ENCODE measurements at places on chromosomes 3 and 15.

- DNase-seq, result no peak
Observed at GRCh38 chr3:171380711-171381425, 79.3 kb downstream of the TNIK start.

DNA sequence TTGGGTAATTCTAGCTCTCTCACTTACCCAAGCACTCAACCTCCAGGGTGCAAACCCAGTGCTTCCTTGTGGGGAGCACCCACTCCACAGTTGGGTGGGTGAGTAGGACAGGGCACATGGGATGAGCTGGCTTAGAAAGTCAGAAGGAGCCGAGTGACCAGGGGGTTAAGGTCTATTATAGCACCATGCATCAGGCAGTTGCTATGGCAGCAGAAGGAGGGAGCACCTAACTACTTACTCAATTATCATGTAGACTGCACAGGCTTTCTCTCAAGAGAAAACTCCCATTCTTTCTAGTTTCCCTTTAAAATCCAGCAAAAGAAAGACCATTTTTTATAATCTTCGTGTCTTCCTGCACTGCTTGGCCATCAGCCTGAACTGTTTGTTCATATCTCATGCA is 163.0 kb downstream of the OCA2 start:
- DNase-seq, result no peak

DNA sequence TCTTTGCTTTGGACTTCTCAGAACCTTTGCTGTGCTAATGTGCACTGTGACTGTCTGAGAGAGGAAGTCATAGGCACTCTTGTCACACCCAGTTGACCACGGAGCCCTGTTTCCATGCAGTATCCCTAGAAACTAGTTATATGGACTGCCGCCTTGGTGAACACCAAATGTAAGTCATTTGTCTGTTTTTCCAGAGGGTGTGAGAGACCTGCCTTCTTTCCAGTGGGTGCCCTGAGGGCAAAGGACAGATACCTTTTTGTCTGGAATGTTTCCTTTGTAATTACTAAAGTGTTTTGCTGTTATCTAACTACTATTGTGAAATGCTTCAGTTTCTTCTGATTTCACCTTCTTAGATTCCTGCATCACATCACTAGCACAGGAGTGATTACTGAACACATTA is 91.8 kb downstream of the LARS2 start:
- DNase-seq, result no peak

- no peak for DNase-seq
Observed at GRCh38 chr15:74631408-74631807, 15.8 kb downstream of the CLK3 start.

DNA sequence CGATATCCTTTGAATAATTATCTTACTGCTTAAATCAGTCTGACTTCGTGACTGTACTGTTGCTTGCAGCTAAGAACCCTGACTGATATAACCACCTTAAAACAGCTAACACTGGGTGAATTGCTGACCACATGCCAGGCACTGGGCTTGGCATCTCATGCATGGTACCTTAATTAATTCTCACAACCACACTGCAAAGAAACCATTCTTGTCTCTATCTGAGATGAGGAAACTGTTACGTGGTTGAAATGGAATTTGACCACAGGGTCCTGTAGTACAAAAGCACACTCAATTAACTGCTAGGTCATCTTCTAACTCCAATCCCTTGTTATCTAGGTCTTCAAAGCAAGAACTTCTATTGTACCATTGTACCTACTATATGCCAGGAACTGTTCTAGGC is 92.7 kb upstream of the PRICKLE2 start:
- DNase-seq, result no peak

DNA sequence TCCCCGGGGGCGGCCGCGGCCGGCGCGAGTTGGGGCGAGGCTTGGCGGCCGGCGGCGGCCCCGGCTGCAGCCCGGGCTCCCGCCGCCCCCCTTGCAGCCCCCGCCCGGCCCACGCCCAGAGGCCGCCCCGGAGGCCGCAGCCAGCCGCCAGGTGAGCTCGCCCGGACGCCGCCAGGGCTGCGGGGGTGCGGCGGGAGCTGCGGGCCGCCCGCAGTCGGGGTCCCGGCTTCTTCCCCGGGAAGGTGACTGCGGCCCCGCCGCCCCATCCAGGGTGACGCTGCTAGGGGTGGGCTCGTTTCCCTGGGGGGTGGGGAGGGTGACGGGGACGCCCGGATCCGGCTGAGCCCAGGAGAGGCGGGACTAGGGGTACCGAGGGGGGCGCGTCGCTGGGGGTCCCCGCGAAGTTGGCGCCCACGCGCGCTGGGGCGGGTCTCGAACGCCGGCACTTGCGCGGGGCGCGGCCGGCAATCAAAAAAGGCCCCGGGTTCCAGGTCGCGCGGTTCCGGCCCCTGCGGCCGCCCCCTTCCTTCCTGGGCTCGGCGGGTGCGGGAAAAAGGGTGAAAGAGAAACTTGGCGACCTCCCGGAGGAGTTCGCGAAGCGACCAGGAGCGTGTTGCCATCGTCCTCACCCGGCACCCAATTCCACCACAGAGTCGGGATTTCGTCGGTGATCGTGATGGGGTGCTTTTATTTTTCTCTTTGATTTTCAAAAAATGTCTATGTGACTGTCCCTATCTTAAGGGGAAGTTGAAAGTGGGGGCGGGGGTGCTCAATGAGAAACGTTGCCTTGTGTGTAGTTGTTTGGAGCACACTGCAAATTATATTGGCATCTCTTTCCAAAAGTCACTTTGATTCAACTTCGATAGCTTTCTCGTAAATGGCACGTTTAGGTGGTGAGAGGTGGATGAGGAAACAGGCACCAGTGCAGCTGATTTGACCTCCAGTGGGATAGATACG is 619 bp downstream of the ATXN7 start:
- DNase-seq, result peak; percentile 59

GRCh38 chr15:74505837-74506514 is 35.0 kb upstream of the ARID3B start:
- DNase-seq, result no peak

GRCh38 chr3:160018959-160019358 is 30.3 kb downstream of the IL12A start:
- DNase-seq, result no peak

- no peak for DNase-seq
Observed at GRCh38 chr3:114874522-114874971, 272.5 kb downstream of the ZBTB20 start.

DNA sequence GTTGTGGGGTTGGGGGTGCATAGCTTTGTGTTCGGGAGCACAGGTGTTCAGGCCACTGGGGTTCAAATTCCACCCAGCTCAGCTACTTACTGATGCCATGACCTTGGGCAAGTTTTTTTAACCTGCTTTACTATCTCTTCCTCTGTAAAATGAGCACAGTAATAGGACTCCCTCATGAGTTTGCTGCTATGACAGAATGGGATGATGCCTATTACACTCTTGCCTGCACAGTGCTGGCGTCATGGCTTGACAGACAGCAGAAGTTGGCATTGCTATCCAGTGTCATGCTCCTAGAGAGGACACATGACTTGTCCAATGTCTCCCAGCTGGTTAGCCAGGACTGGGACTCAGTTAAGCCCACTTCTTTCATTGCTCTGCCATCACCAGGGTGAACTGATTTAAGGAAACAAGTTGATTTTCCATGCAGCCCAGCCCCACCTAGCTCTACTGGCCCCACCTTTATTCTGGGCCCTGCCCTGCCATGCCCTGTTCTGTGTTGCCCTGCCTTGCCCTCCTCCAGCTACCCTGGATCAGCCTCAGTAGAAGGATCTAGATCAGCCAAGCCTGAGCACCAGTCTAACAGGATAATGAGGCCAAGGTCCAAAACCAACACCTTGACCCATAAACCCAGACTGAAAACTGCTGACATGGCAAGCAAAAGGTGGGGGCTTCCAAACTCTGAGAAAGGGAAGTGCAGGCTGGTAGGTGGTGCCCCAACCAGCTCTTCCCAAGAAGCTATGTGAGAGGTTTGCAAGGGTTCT is 155.8 kb upstream of the ATP11B start:
- DNase-seq, result no peak

- DNase-seq, result no peak
Observed at GRCh38 chr3:80785475-80785874, 976.0 kb downstream of the GBE1 start.

GRCh38 chr3:56157693-56158362 is 310.4 kb downstream of the ERC2 start:
- no peak for DNase-seq

- DNase-seq, result no peak
Observed at GRCh38 chr3:132555306-132556035, 41.6 kb upstream of the ACKR4 start.

GRCh38 chr15:86183596-86184491 is 104.2 kb downstream of the AGBL1 start:
- DNase-seq, result peak; percentile 67

GRCh38 chr3:109702976-109703375 is 365.6 kb upstream of the DPPA4 start:
- DNase-seq, result no peak

DNA sequence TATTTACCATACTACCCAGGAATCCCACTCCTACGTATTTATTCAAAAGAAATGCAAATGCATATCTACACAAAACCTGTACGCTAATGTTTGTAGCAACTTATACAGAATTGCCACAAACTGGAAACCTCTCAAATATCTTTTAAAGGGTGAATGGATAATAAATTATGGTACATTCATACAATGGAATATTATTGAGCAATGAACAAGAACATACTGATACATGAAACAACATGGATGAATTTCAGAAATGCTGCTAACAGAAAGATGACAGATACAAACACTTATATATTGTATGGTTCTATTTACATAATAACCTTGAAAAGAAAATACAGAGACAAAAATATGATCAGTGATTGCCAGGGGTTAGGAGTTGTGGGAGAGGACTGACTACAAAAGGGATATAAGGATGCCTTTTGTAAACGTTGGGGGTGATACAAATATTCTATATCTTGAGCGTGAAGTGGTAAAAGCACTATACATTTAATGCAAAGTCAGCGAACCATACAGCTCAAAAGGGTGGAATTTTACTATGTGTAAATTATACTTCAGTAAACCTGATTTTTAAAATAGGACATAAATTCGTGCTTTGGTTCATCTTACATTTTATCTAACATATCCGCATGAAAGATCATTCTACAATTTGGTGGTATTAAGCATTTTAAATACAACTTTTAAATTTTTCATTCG is 55.0 kb upstream of the FOXB1 start:
- DNase-seq, result no peak

GRCh38 chr3:146692254-146692653 is 87.1 kb upstream of the PLSCR5 start:
- DNase-seq, result no peak

GRCh38 chr15:29962407-29962806 is 120.3 kb upstream of the GOLGA8J start:
- DNase-seq, result no peak

DNA sequence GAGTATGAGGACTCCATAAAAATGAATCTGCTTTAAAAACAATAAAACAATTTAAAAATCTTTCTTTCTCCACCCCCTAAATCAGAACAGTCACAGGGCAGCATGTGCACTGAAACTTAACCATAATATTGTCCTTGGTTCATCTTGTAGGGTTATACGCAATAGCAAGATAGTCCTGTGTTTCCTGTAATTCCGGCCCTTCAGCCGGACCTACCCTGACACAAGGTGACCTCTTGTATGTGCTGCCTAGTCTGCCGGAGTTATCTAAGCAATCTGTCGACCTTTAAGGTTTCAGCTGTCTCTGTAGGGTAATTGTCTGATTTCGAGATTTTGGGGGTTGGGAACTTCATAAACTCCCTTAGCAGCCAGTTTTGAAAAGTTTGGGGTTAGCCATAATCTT is 99.9 kb downstream of the DHX36 start:
- no peak for DNase-seq

DNA sequence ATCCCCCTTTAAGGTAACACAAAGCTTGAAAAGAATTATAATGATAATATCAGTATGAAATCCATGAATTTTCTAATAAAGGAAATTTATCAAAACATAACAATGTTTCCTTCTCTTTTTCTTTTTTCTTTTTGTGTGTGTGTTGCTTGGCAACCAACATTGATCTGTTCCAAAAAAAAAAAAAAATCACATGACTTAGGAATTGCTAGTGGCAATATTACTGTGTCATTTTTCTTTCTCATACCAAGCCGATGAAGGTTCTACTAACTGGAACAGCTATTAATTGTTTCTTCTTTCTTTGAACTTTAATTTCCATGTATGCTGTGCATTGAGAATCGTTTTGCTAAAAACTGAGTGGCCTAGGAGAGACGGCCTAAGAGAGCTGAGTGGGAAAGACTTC is 317.7 kb upstream of the ONECUT1 start:
- no peak for DNase-seq

DNA sequence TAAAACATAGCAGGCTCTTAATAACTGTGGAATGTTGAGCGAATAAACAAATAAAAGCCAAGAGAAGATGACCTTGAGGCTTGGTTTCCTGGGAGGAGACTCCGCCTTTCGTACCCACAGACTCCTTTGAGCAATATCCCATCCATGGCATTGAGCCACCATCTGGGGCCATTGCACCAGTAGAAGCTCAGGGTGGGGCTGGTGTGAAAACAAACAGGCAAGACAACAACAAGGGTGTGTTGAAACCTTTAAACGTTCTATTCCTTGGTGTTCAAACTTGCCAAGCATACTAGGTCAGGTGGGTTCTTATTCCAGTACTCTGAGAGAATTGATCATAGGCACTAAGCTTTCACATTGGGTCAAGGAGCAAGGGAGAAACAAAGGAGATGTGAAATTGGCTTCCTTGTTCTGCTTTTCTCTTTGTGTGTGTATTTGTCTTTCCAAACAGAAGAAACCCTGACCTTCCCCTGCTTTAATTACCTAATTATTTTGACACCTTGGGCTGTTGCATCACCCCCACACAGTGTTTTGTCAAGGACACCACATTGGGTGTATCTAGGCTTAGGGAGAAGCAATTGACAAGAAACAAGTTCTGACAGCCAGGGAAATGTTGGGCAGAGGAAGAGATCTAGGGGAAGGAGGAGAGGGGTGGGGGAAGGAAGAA is 105.1 kb upstream of the BCL6 start:
- no peak for DNase-seq

DNA sequence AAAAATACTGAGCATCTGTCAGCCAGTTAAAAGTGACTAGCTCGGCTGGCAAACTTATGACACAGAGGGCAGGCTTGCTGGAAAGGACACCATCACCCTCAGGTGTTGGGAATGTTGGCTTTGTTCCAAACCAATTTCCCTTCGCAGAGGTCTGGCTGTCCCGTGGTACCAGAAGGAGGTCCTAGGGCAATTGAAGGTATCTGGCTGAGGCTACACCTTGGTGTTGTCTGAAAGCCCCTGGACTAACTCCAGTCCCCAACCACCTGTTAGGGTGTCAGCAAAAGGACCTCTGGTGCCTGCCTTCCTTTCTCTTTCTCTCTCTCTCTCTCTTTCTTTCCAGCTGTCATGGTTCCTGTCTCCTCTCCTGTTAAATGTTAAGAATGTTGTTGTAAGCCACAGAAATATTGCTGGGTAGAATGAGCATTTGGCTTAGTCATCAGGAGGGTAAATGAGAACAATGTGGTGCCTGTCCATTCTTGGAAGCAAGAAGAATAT is 12.5 kb downstream of the PRR20G start:
- no peak for DNase-seq

Data from activated CD4-positive, alpha-beta T cell treated with anti-CD3 and anti-CD28 coated beads for 36 hours (primary cell).